ENCODE measurements at places on chromosomes 7 and 10.

- DNase-seq: no peak
Measured at GRCh38 chr7:117019287-117019686, 66.0 kb downstream of the ST7 start.

DNA sequence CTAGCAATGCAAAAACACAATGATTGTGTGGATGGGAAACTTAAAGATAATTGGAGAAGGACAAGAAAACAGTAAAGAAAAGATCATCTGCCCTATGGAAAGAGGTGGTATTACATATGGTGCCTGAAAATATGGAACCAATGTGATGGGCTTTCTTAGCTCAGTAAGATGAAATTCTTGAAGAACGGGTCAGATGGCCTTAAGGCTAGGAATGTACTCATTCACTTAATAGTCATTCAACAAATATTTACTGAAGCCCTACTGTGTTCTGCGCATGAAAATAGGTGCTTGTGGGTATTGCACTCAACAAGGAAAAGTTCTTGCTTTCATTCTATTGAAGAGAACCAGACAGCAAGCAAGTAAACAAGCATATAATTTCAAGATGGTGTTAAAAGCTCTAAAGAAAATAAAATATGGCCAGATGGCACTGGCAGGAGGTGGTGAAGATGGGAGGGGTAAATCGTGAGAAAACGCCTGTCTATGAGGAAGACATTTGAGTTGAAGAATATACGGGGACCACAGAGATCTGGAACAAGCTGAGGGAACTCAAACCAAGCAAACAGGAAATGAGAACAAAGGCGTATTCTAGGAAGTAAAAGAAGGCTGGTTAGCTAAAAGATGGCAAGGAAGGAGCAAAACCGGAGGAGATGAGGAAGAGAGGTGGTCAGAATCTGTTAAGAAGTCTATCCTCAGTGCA, 179.7 kb downstream of the ANK3 start:
- DNase-seq: no peak

DNA sequence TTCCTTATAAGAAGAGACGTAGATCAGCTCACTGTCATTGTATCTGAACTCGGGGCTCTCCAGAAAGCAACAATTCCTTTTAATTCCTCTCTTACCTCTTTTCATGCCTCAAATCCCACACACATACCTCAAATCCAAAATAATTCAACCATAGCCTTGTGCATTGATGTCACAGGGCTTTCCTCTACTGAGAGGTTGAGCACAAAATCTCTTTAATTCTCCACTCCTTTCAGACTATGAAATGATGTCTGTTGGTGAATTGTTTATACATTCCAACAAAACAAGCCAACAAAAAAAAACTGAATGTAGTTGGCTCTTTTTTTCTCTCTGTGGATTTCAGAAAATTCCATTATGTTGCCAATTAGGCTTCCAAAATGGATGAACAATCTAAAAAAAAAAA, 53.2 kb downstream of the BPGM start:
- no peak for DNase-seq

DNA sequence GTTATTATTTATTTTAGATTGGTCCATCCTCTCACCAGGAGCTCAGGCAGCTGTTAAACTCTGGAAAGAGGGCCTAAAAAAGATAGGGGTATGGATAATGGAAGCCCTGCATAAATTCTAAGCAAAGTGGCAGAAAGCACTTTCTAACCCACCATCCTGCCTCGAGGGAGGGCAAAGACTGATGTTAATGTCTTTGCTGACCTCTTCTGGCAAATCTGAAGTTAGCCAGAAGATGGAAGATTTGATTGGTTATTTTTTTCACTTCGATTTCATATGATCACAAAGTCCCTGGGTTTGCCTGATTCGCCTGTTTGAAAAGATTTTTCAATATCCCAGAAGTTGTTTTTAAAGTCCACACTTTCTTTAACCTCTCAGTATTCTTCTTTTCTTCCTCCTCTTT, 24.8 kb downstream of the OR9A2 start:
- DNase-seq: no peak

GRCh38 chr7:151837285-151838042, 39.5 kb downstream of the PRKAG2 start:
- no peak for DNase-seq

DNA sequence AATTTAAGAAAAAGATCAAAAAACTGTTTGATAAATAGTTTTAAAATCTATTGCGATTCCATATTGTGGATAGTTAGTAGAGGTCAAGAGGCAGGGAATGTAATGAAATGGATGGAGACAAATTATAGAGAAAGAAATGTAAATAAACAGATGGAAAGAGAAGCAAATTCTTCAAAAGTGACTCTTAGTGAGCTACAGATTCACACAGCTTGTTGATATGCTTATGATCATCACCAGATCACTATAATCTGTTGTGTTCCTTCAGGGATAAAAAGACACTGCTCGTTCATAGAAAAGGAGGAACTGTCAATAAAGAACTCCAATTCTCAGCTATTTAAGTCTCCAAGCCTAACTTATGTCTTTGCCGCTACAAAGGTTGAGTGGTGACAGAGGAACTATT, 251.4 kb upstream of the SEMA3C start:
- DNase-seq: no peak

DNA sequence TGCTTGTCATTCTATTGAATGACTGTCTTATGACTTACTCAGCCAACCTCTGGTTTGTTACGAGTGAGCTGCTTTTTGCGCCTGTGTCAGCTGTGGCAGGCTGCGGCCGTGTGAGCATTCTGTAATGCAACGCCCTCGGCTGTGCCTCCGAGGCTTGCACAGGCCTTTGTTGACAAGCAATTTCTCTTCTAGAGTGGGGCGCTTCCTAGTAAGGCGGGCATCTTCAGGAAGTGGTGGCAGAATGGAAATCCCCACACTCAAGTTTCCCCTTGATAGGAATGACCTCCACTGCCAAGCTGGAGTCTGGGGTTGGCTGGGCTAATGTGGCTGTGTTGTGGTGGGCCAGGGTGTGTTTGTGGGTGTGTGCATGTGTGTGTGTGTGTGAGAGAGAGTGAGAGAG, 20.2 kb upstream of the TMEM178B start:
- DNase-seq: no peak

- DNase-seq: no peak
Measured at GRCh38 chr7:119802147-119802546, 470.8 kb upstream of the KCND2 start.

GRCh38 chr10:77188521-77188920, 449.1 kb downstream of the KCNMA1 start:
- DNase-seq: peak; percentile 65

- DNase-seq: no peak
Measured at GRCh38 chr10:14208231-14208630, 122.5 kb downstream of the FRMD4A start.

DNA sequence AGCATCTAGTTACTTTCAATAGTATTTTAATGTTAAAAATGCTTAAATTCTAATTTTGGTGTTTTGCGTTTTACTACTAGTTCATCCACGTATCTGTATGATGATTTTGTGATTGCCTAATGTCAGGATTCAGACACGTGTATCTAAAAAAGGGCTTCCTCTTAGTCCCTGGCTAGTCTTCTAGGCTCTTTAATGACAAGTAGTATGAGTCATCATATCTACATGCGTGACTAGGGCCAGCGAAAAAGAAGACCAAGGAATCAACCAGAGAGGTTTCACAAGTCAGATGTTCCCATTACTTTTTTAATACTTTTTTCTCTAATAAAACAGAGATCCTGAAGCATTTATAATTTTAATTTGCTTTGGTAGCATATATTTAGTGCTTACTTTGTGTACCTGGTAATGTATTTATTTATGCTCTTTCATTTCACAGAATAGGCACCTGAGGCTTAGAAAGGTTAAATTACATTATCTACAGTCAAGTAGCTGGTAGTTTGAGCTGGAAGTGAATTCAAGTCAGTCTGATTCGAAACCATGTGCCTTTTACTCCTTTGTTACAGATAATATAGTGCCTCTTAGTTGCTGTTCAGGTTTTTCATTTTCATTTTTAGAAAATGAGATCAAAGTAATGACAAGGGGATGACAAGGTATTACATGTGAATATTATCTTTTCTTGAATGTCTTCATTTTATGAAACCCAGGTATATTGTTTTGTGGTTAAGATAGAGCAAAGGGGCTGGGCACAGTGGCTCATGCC, 140.3 kb downstream of the FOXP2 start:
- peak; percentile 40 for DNase-seq

DNA sequence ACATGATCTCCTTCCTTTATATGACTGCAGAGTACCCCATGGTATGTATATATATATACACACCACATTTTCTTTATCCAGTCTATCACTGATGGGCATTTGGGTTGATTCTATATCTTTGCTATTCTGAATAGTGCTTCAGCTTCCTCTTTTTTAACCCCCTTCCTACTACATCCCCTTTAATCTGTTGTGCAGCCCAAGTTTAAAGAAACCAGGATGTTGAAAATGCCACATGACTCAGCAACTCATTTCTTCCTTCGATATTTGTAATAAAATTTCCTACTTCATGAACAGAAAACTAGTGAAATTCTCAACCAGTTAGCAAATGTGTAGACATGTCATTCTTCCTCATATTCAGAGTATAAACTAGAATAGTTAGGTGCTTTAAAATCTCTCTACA, 1245.7 kb upstream of the SORCS1 start:
- DNase-seq: no peak

DNA sequence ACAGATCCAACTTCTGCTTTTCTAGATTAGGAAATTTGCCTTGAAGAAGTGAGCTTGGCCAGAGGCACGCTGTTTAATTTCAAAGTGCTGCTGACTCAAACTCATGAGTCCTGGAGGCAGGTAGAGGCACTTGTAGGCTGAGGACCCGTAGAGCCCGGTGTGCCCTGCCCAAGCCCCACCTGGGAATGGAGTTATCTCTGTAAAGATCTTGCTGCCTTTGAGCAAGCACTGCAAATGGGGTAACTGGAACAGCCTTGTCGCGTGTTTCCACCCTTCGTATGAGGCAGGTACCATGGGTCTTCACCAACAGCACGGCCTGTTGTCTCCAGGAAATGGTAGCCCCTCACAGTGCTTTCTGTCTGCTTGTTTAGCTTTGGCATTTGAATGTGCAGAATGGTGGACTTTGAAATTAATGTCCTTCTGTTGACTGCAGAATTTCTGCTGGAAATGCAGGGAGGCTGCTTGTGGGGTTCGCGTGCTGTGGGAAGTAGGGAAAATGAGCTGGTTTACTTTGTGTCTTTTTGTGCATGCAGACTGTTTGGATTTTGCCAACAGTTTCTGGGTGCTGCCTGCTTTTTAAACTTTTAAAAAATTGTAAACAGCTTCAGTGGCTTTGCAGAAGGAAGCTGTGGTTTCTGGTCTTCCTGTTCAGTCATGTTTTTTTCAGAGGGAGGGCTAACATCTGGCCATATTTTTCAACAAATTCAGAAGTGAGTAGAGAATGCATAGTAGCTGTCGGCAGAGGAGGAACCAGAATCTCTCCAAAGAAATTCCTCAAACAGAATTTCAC, 27.2 kb downstream of the CCM2 start:
- no peak for DNase-seq

GRCh38 chr7:76234931-76235441, 33.3 kb downstream of the SRRM3 start:
- DNase-seq: peak; percentile 60

- DNase-seq: peak; percentile 36
Measured at GRCh38 chr10:13457958-13458686, 70.7 kb downstream of the BEND7 start.

DNA sequence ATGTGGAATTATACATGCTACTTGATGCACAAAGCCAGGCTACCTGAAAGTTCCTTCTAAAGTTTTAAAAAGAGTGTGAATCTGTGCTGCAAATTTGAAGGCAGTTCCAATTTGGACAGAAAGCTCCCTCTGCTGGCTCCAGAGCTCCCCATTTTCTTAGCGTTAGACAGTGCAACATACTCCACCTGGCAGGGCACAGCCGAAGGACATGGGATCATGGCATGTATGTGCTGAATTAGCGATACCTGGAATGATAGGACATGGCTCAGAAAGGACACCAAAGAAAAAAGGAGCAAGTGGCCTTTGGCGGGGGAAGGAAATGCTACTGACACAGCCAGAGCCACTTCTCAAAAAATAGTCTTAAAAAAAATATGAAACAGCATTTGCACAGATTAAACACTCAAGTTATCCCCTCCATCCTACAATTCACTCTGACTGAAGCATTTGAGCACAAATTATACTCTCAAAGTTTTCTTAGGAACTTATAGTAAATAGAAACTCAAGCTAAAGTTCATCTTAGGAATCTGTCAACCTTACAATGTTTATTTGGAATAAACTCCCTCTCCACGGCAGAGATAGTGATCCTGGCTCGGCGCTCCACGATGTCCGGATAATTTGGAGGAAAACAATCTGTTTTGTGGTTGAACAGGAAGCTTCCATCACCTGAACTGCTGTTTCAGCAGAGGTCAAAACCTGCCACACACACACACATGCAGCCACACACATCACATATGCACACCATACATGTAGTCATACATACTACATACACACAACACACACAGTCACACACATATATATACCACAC, 80.0 kb downstream of the C7orf25 start:
- peak; percentile 39 for DNase-seq

GRCh38 chr7:81623251-81623855, 146.5 kb downstream of the HGF start:
- DNase-seq: no peak

DNA sequence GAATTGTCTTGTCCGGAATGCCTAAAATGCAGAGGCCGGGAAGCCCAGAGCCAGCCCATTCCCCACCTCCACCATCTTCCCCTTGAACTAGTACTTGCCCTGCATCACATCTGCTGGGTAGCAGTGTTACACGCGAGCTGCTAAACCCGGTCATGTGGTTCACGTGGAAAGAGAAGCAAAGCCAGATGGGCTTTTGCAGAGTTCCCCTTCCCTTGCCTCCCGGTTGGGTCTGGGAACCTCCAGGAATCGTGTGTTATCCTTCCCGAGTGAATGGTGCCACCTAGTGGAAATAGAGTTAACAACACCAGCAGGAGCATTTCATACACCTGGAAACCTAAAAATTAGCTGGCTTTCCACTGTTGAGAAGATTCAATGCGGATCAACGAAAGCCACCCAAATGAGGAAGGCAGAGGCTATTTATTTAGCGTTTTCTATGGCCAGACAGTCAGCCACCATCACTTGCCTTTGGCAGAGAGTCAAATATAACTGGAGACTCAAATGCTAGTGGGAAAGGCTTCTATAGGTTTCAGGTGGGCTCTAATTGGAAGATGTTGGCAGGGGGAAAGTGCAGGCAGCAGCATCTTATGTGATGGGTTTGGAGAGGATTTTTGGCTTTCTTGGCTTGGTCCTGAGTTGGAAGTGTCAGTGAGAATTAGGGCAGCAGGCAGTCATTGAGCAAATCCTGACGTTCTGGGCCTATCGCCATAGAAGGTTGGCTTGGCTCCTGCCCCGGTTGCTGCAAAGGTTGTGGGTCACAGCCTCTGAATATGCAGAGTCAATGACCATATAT, 12.9 kb upstream of the DENND2A start:
- peak; percentile 60 for DNase-seq

- DNase-seq: no peak
Measured at GRCh38 chr7:104929921-104930320, 84.1 kb upstream of the KMT2E start.

GRCh38 chr10:43082746-43083145, 5.9 kb downstream of the RET start:
- no peak for DNase-seq

Measured in stromal cell of bone marrow (primary cell).